ENCODE measurements at places on chromosomes 12 and 14.

- no peak for DNase-seq
Observed at GRCh38 chr12:54479421-54479820, 6.0 kb upstream of the GTSF1 start.

DNA sequence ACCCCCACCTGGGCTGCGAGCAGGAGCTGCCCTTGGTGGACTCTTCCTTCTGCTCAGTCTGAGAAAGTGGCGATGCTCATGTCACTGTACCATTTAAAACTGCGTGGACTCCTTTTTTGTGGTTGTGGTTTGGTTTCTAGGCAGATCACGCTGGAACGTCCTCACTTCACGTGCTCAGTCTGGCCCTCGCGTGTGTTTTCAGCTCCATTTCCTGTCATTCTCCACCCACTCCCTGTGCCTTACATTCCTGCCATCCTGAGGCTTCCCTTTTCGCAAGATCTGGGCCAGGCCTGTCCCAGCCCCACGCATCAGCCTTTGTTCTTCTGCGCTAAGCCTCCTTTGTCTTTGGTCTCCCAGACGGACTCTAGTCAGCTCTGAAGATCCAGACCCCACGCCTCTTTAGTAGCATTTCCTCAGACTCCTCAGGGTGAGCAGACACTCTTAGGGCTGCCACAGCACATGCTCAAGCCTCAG, 105.4 kb downstream of the FBXL14 start:
- DNase-seq: no peak

GRCh38 chr12:65642061-65642661, 182.1 kb upstream of the HMGA2 start:
- DNase-seq: no peak

- DNase-seq: no peak
Observed at GRCh38 chr12:132167611-132168310, 23.5 kb downstream of the NOC4L start.

DNA sequence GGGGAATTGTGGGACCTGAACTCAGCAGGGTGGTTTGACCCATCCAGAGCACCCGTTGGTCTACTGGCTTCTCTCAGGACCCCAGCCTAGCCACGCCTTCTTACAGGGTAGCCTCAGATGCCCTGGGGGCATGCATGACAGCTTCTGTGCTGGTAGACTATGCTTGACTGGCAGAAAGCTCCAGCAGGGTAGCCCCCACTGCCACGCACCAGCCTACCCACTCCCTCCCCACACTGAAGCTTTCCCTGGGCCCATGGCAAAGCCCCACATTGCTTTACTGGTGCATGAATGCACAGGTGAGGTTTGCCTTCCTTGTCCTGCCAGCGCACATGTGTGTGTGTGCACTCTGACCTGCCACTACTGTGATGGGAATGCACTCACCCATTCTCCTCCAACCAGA, 772.2 kb downstream of the LRFN5 start:
- no peak for DNase-seq

- DNase-seq: no peak
Observed at GRCh38 chr12:114735680-114736374, 51.9 kb upstream of the TBX3 start.

GRCh38 chr14:95261616-95262510, 57.8 kb downstream of the CLMN start:
- DNase-seq: no peak

DNA sequence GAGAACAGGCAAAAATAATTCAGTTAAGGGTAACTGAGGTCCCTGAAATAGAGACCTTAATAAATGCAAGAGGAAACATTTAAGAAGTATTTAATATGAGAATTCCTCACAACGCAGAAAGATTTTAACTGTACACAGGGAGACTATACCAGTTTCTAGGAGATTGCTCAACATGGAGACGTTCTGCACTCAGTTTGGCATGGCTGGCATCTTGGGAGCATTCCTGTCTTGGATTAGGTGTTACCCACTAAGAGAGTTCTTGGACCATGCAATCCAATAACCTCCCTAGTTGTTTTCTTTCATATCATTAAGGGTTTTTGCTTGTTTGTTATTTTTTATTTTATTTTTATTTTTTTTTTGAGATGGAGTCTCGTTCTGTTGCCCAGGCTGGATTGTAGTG, 302.4 kb downstream of the NELL2 start:
- no peak for DNase-seq

DNA sequence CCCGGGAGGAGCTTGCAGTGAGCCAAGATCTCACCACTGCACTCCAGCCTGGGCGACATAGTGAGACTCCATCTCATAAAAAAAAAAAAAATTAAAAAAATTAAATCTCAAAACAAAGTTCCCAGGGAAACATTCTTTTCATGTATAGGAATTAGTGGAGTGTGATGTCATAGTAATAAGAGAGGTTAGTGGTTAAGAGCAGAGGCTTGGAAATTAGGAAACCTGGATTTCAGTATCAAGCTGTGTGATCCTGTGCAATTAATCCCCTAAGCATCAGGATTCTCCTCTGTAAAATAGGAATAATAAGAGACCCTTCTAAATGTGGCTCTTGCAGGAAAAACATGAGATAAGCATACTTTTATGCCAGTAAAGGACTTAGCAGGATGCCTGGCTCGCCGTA, 3.1 kb upstream of the TXNRD1 start:
- DNase-seq: no peak

- DNase-seq: no peak
Observed at GRCh38 chr12:120767071-120768024, 41.7 kb downstream of the ACADS start.

- DNase-seq: no peak
Observed at GRCh38 chr14:100778951-100779690, 46.8 kb upstream of the MEG3 start.

DNA sequence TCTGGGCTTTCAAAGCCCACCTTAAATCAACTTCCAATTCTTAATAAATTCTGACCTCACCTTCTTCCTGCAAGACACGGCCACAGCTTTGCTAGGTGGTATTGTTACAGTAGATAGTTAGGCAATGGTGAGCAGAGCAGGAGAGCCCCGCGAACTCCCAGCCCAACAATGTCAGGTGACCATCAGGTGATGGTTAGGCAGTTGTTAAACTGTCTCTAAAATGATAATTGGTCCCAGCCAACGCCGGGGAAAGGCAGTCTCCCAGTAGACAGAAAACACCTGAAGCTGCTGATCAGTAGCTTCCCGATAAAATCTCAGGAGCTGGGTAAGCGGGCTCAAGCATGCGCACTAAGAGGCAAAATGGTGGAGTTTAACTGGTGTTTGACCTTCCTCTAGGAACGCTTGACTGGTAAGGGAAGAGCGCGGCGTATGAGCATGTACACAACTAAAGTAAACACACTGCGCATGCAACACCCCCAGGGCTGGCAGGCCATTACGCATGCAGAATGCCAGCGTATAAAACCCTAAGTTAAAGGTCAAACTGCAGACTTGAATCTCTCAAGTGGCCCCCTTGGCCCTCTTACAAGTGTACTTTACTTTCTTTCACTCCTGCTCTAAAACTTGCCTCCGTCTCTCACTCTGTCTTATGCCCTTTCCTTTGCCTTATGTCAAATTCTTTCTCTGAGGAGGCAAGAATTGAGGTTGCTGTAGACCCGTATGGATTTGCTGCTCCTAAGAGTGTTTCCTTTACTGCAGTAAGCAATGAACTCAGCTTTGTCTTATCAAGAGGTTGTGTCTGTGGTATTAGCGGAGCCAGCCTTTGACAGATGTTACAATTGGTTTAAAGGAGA, 113.5 kb downstream of the C12orf75 start:
- no peak for DNase-seq

GRCh38 chr12:49098035-49098451, 3.4 kb upstream of the DHH start:
- DNase-seq: peak; percentile 28

DNA sequence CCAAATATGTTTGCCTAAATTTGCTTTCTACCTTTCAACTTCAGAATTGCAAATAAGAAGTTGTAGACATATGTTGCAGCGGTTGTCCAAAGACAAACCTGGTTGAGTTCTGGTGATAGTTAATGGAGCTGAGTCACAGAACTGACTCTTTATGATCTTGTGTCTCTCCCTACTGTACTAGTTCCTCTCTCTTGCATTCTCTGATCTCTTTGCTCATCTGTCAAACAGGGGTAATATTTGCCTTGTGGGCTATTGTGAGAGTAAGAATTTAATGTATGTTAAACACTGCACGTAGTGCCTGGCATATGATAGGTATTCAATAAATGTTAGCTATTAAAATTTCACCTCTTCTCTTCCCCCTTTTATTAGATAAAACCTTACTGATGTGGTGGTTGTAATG, 283.5 kb upstream of the RGS6 start:
- no peak for DNase-seq

GRCh38 chr14:65222440-65222858, 120.1 kb upstream of the MAX start:
- no peak for DNase-seq

DNA sequence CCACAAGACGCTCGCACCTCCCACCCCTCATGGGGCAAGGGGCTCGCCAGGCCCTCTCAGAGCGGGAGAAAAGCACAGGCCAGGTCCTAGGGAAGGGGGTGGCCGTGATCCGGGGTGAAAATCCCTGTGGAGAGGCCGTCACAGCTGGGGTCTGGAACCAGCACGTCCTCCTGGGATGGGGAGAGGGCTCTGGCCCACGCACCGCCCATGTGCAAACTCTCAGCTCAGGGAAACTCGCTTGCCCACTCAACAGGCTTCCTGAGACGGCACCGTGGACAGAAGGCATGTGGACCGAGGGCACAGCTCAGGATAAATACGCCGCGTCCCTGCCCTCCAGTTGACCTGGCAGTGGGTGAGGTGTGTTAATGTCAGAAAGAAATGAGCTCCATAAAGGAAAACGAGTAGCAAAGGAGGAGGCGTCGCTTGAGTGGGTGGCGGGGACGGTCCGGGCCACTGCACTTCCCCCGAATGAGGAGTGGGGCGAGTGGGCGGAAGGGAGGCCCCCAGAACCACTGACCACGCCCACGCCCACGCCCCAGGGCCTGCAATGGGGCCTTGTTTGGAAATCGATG, 57.6 kb upstream of the GALNT9 start:
- DNase-seq: no peak

DNA sequence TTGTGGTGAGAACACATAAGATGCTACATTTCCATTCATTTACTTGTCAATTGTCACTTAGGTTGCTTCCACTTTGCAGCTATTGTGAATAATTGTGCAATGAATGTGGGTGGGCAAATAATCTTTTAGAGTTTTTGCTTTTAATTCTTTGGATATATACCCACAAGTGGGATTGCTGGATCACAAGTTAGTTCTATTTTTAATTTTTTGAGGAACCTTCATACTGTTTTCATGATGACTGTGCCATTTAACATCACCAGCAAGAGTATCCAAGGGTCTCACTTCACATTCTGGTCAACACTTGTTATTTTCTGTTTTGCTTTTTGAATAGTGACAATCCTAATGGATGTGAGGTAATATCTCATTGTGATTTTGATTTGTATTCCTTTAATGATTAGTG, 10.5 kb downstream of the CLEC6A start:
- DNase-seq: no peak

- no peak for DNase-seq
Observed at GRCh38 chr14:104359969-104360442, 219.6 kb upstream of the C14orf180 start.

DNA sequence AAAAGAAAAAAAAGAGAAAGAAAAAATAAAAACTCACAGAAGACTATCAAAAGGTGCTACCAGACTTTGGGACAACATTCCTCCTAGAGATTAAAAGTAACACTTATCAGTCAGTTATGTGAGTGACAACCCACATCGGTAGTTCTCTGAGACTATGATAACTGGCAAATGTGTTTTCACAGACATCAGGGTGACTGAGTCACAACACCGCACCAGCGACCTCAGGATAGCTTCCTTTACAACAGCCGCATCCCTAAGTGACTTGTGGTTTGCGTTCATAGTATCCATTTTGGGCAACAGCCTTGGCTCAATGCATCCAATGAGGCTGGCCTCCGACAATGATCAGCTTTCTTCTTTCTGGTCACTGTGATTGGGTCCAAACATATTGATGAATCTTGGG, 359.1 kb downstream of the TMEM132D start:
- DNase-seq: no peak

DNA sequence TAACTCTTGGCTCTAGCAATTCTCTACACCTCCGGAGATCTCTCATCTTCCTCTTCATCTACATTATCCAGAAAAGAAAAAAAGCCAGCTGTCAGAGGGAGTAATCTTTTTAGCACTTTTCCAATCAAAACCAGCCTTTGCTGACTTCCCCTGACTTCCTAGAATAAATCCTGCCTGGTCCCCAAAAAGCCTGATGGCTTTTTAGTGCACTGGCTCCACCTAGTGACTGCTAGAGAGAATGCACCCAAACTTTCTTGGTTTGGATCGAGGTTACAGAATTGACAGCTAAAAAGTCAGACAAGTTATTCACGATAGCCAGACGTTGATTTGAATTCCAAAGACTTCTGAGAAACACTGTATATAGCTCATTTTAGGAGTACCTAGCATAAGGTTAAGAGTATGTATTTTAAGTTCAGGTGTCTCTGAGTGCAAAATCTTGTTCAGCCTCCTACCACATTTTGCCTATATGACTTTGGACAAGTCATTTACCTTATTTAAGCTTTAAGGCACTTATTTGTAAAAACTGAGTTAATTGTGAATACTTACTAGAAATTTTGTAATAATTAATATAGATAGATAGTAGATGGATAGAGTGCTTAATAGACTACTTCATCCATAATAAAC, 185.7 kb upstream of the GRIN2B start:
- DNase-seq: peak; percentile 13

- DNase-seq: no peak
Observed at GRCh38 chr12:94165670-94166364, 17.4 kb downstream of the PLXNC1 start.

GRCh38 chr12:53803703-53804102, 51.9 kb upstream of the CISTR start:
- no peak for DNase-seq

DNA sequence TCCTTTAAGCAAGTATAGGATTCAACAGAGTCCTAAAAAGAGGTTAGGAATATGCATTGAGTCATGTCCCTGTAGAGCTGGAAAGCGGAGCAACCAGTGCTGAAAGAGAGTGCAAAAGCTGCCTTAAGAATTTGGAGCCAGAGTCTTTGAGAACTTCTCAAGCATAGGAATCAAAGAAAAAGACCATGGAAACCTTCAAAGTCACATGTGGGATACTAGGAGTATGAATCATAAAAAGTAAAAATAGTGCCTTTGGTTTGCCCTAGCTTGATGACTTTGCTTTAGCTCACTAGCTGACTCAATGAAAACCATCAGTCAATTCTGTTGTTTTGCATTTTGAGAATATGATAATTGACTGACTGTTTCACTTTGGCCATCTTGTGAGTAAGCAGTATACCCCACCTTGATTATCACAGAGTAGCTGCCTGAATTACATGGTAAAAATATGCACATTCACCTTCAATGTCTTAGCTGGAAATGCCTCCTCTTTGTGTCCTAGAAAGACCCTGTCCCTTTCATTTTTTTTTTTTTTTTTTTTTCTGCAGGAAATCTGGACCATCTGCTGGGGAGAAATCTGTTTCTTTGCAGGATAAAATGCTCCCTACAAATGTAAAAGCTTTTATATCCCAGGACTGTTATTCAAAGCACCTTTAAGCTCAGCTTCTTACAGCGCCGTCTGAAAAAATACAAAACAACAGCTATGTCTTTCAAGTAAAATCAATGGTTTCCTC, 248.6 kb upstream of the KRR1 start:
- peak; percentile 79 for DNase-seq

Data from A172 (cell line).